ENCODE measurements at places on chromosomes 5 and 9. TPM values are rescaled to one million over a fixed set of nuclear protein-coding genes. Genes with fewer than 3 reads are reported as not detected.

DNA sequence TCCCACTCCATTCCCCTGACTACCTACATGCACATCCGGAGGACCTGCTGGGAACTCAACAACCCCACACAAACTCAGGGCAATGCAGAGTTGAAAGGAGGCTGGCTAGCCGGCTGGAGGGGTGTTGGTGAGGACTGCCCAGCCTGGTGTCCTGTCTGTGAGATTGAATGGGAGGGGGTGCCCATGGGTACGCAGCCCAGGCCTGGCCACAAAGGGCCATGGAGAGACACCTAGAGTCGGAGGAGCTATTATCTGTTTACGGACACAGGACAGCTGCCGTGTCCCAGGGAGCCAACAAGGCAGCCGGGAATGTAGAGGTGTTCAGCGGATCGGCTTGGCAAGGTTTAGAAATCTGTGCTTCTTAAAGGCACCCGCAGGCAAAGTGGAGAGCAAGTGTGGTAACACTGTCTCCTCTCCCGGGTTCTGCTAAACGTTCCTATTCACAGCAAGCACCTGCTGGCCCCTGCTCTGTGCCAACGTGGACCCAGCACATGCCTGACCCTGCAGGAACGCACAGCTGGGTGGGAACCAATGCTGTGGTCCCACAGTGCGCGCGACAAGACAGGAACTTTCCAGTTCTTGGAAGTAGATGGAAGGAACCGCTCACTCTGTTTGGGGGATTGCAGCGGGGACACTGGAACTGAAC is 166.7 kb downstream of the DAB2IP start:
- DNase-seq, result no peak

DNA sequence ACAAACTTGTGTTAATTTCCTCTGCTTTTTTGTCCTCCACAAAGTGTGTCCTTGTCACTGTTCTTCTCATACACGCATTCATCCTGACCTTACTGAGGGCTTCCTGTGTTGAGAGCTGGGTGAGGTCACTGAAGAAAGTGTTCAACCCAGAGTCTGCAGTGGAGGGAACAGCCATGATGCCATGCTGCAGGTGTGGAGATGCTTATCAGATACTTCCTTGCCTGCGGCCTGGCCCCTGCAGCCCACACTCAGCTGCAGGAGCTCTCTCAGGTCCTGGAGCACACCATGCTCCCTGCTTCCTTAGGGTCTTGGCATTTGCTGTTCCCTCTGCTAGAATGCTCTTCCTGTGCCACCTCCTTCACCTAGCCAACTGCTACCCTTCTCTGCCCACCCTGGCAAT is 108.1 kb upstream of the SPRY4 start:
- DNase-seq, result no peak

DNA sequence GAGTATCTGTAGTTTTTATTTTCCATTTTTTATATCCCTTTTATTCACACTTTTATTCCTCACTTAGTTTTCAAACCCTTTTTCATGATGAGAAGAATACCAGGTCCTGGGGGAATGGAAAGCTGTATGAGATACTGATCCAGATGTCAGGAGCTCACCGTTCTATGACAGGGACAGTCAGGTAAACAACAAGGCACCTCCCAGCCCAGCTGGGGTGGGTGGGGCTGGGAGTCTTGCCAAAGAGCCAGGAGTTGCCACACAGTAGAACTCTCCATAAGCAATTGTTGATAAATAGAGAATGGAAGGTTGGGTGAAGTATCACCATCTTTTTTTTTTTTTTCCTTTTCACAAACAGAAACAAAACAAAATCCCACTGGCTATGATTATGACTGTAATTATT is 225.8 kb downstream of the NSG2 start:
- DNase-seq, result no peak

GRCh38 chr5:157322581-157322980 is 56.7 kb downstream of the CYFIP2 start:
- no peak for DNase-seq

GRCh38 chr5:61748651-61749050 is 416.6 kb downstream of the ZSWIM6 start:
- no peak for DNase-seq

GRCh38 chr9:26669701-26670670 is 222.6 kb downstream of the CAAP1 start:
- DNase-seq, result no peak

- DNase-seq, result no peak
Observed at GRCh38 chr9:133048595-133048994, 13.2 kb upstream of the CEL start.

GRCh38 chr9:25891527-25891926 is 213.3 kb upstream of the TUSC1 start:
- no peak for DNase-seq

GRCh38 chr9:111484572-111484894 is 350 bp upstream of the ECPAS start:
- DNase-seq, result no peak

GRCh38 chr5:160280384-160281095 is 31.8 kb downstream of the CCNJL start:
- DNase-seq, result no peak

GRCh38 chr9:37936965-37937364 is 33.0 kb upstream of the SLC25A51 start:
- DNase-seq, result no peak

- DNase-seq, result no peak
Observed at GRCh38 chr9:89923961-89924504, 319.2 kb downstream of the GADD45G start.

- no peak for DNase-seq
Observed at GRCh38 chr5:3347741-3348140, 247.9 kb upstream of the IRX1 start.

GRCh38 chr9:21267485-21268346 is 27.9 kb upstream of the IFNA14 start:
- no peak for DNase-seq

- no peak for DNase-seq
Observed at GRCh38 chr5:178391480-178391879, 158.9 kb upstream of the PHYKPL start.

DNA sequence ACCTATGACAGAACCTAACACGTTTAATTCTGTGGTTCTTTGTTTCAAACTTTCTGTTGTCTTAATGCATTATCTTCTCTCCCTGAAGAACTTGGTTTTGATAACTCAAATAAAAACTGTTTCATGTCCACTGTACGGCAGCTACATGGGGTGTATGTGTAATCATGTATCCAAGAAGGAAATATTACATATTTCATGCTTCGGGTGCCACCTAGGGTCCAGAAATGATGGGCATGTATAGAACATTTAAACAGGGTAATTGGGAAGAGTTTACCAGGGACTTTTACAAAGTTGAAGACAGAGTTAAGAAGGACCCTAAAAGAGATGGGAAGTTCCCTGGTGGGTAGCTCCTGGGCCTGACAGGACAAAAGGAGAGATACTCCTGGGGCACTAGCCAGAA is 291.3 kb downstream of the FBXL7 start:
- no peak for DNase-seq

GRCh38 chr5:119397518-119398380 is 41.9 kb downstream of the TNFAIP8 start:
- DNase-seq, result no peak

DNA sequence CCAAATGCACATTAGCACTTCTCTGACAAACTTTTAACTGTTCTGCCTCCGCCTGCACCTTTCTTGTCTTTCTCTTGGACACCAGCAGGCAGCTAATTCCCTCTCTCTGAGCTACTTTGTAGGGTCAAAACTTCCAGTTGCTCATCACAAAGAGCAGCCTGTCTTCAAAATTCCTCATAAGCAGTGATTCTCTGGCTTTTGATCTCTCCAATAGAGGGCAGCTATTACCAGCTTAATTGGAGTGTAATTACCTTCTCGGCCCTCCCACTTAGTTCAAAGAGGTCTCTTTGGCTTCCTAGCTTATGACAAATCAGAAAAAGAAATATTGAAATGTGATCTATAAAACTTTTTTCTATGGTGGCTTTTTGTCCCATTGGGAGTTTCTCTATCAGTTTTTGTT is 43.6 kb upstream of the RAD23B start:
- no peak for DNase-seq

- DNase-seq, result no peak
Observed at GRCh38 chr9:30630459-30630858, 1754.0 kb upstream of the ACO1 start.

- DNase-seq, result no peak
Observed at GRCh38 chr5:33824516-33825195, 67.1 kb downstream of the ADAMTS12 start.

- DNase-seq, result no peak
Observed at GRCh38 chr5:176538230-176538988, 1.2 kb upstream of the RNF44 start.

- DNase-seq, result no peak
Observed at GRCh38 chr9:133004091-133004998, 25.9 kb downstream of the GFI1B start.

- no peak for DNase-seq
Observed at GRCh38 chr9:123741214-123741613, 188.7 kb downstream of the DENND1A start.

- DNase-seq, result peak; percentile 33
Observed at GRCh38 chr9:132878695-132879456, at the start of gene SPACA9. Gene SPACA9 (plus strand): TSS chr9:132878898. CDS start chr9:132883948, 5,050 bp downstream.

GRCh38 chr5:112921026-112921832 is 798 bp downstream of the REEP5 start:
- peak; percentile 52 for DNase-seq

Gene ZNF879
- 7.9 TPM for total RNA-seq

Gene ABO
- total RNA-seq, result 10.3 TPM

Gene GRXCR2
- not detected for total RNA-seq

Gene PAEP
- total RNA-seq, result not detected

Gene NKD2
- 23.9 TPM for total RNA-seq

Gene PLAC8L1
- 2.0 TPM for total RNA-seq

Gene DRD1
- not detected for total RNA-seq

Gene PCDHA6
- 12.5 TPM for total RNA-seq

Gene SUSD3
- total RNA-seq, result 1.2 TPM

Gene PCDHB2
- total RNA-seq, result 75.5 TPM

Gene DOCK2
- not detected for total RNA-seq

Gene KIF2A
- total RNA-seq, result 69.3 TPM

Gene HDAC3
- total RNA-seq, result 103 TPM

Gene ROPN1L
- 0.43 TPM for total RNA-seq

Gene ISL1
- 9.7 TPM for total RNA-seq

Gene SPINK13
- total RNA-seq, result not detected

Measured in progenitor cell of endocrine pancreas (in vitro differentiated cells).